ENCODE measurements at places on chromosomes 7 and 10.
A peak's percentile ranks its signal among the peaks of the same experiment; 100 is the strongest.

- DNase-seq: no peak
Measured at GRCh38 chr7:36082910-36083309, 70.1 kb upstream of the EEPD1 start.

GRCh38 chr7:145036604-145037405 lies 201.0 kb upstream of the TPK1 start:
- DNase-seq: no peak

GRCh38 chr7:17021205-17021604 lies 139.4 kb upstream of the AGR3 start:
- DNase-seq: no peak

GRCh38 chr10:131591936-131592335 lies 280.4 kb upstream of the TCERG1L start:
- no peak for DNase-seq

DNA sequence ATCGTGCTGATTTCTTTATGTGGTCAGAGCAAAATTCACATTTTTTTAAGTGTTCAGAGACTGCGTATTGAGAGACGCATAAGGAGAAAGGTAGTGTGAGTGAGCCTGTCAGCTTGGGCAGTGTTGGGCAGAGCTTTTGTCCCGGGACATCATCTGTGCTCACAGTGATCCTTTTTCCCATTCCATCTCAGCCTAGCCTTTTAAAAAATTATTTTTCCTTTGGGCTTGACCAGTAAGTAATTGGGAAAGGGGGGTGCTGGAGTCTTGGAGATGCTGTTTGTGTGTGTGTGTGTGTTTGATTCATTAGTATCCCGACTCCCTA lies 1.5 kb downstream of the NRF1 start:
- DNase-seq: no peak

DNA sequence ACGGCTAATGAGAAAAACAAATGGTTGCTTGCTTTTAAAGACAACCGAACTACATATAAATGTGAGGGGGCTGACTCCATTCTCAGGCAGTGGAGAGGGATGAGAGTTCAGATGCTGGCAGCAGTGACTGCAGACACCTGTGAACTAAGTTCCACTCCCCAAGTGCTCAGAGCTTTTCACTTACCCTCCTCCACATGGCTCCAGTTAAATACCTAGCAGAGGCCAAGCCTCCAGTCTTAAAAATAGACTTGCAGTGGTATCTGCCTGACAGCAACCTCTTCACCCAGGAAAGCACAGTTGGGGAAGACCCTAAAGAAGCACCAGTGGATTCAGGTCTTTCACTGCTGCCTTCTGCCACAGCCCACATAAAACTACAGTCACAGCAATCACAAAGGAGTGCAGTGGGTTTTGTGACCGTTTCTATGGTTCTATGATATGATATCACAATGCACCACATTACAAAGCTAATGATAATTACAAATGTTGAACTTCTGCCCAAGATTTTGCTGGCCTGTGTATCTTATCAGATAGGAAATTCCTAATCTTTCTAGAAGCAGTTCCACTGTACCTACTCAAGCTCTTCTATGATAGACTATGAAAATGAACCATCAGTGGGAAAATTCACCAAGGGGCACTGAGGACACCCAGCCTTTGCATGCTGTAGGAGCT lies 3.3 kb upstream of the ABLIM1 start:
- no peak for DNase-seq

DNA sequence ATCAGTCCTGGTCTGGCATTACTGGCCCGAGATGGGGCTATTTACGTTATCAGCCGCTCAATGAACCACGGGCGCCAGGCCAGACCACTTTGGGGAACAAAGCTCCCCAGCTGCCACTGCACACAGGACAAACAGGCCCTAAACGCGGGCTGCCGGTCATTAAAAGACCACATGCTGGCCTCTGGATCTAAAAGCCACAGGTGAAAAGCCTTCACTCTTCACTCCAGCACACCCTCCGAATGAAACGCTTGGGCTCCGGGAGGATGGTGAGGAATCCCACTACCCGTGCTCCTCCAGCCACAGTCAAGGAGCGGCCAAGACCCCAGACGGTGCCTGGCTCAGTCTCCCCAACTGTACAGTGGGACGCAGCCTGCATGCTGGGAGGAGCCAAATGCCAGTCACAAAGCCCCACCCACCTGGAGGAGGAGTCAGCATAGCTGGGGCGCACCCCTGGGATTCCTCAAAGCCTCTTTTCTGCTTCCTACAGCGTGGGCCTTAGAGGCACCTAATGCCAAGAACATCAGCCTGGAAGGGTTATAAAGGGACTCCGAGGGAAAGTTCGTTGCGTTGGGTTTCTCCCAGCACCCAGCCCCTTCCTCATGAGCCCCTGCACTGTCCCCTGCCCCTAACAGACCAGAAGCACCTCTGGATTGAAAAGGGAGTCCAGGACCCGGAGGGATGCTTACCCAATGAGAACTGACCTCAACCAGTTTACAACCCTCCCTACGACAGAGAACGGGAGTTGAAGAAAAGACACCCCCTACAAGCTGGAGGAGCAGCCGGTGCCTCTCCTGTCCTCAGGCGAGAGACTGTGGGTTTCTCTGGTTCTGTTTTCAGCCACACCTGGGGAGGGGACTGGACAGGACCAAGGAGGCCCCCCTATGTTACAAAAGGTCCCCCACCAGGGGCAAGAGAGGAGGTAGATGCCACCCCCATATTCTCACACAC lies 4.7 kb downstream of the PDGFA start:
- no peak for DNase-seq

- no peak for DNase-seq
Measured at GRCh38 chr10:44511601-44512000, 126.7 kb upstream of the CXCL12 start.

GRCh38 chr10:70541736-70542564 lies 60.6 kb downstream of the PRF1 start:
- no peak for DNase-seq

DNA sequence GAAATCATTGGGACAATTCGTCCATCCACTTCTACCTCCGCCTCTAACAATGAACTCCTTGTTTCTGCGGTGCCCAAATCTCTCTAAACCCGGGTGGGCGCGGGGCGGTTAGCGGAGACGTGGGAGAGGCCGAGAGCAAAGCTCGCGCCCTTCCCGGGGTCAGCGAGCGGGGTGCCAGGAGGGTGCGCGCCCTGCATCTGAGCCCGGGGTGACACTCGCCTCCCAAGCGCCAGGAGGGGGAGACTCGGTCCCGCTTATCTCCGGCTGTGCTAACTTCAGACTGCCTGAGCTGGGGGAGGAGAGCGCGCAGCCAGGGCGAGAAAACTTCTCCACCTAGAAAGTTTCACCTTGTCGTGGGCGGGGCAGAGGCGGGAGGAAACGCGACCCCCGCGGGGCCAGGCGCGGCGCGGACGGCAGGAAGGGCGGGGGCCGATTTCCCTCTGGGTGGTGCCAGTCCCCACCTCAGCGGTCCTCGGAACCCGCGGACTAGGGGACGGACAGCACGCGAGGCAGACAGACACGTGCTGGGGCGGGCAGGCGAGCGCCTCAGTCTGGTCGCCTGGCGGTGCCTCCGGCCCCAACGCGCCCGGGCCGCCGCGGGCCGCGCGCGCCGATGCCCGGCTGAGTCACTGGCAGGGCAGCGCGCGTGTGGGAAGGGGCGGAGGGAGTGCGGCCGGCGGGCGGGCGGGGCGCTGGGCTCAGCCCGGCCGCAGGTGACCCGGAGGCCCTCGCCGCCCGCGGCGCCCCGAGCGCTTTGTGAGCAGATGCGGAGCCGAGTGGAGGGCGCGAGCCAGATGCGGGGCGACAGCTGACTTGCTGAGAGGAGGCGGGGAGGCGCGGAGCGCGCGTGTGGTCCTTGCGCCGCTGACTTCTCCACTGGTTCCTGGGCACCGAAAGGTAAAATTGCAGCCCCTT lies at the start of gene MET:
Gene MET (plus strand): TSS at position 516 of the 915 bp plus-strand sequence. CDS start 26,889 bp downstream, outside the sequence.
- DNase-seq: peak; percentile 41

DNA sequence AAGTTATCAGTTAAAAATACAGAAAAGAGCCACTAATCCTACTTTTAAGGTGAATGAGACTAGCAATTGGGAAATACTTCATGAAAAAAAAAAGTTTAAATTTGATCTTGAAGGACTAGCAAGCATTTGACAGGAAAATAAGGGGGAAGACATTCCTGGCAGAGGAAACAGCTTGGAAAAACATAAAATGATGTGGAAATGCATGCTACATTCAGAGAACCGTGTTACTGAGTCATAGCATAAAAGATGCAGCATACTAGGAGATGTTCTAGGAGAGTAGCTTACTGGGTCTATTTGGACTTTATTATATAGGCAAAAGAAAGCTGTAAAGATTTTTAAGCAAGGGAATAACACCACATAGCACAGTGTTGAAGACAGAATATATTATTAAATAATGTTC lies 108.6 kb upstream of the COL1A2 start:
- DNase-seq: no peak

- no peak for DNase-seq
Measured at GRCh38 chr10:33224251-33224965, 110.1 kb downstream of the NRP1 start.

GRCh38 chr7:50363327-50364060 lies 59.0 kb downstream of the IKZF1 start:
- peak; percentile 62 for DNase-seq

- no peak for DNase-seq
Measured at GRCh38 chr10:1724921-1725488, 12.3 kb downstream of the ADARB2 start.

- no peak for DNase-seq
Measured at GRCh38 chr7:11613292-11613930, 218.6 kb downstream of the THSD7A start.

DNA sequence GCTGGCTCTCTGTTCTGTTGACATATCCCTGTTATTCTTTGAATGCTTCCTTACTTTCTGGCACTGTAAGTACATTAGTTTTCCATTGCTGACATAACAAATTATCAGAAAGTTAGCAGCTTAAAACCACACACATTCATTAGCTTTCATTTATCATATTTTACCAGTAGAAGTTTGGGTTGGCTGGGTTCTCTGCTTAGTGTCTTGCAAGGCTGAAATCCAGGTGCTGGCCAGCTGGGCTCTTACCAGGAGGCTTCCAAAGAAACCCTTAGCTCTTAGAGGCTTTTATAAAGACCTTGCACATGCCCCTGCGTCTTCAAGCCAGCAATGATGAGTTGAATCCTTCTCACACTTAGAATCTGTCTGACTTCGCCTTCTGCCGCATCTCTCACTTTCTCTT lies 160.6 kb downstream of the MLLT10 start:
- DNase-seq: no peak

DNA sequence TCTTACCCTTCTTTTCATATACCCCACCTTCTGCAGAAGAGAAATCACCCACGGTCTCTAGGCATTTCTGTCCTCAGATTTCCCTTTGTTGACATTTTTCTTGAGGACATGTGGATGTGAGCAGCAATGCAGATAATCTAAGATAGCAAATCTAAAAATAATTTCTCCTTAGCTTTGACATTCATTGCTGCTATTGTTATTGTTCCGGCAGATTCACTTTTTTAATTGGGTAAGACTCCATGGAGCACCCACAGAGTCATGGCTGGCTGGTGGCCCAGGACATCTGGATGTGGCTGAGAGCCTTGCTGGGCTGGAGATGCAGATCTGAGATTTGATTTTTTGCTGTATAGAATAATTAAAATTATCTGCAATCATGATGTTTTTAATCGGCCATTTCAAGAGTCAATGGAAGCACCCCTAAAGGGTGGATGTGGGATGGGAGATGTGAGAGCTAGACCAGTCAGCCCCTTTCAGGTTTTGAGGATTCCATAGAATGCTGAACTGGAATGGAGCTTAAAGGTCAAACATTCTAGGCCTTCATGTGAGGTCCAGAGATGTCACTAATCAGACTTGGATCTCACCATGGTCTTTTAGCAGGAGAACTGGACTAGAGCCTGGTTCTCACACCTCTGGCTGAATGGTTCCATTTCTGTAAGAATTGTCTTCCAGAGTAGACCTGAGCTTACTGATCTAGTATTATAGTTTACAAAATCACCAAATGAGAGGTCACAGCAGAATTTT lies 37.5 kb downstream of the TAS2R41 start:
- no peak for DNase-seq

GRCh38 chr10:98997596-98997995 lies 238.1 kb downstream of the HPSE2 start:
- no peak for DNase-seq

GRCh38 chr10:44390585-44391072 lies 5.7 kb upstream of the CXCL12 start:
- no peak for DNase-seq

DNA sequence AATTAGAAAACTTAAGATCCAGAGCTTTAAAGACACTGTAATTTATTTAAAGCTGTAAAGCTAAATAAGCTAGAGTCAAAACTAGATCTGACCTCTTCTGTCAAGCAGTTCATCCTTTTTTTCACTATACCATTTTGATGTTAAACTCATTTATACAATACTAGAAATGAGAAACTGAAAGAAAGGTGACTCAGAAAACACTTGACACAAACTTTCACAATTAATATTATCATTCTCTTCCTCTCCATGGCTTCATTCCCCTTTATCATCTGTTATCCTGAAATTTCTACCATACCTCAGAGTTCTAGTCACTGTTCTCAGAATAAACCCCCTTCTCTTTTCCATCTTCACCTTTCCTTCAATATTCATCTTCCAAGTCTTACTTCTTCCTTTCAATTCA lies 1.3 kb downstream of the FIGNL1 start:
- DNase-seq: no peak

- DNase-seq: no peak
Measured at GRCh38 chr10:82256275-82256674, 381.3 kb downstream of the NRG3 start.

DNA sequence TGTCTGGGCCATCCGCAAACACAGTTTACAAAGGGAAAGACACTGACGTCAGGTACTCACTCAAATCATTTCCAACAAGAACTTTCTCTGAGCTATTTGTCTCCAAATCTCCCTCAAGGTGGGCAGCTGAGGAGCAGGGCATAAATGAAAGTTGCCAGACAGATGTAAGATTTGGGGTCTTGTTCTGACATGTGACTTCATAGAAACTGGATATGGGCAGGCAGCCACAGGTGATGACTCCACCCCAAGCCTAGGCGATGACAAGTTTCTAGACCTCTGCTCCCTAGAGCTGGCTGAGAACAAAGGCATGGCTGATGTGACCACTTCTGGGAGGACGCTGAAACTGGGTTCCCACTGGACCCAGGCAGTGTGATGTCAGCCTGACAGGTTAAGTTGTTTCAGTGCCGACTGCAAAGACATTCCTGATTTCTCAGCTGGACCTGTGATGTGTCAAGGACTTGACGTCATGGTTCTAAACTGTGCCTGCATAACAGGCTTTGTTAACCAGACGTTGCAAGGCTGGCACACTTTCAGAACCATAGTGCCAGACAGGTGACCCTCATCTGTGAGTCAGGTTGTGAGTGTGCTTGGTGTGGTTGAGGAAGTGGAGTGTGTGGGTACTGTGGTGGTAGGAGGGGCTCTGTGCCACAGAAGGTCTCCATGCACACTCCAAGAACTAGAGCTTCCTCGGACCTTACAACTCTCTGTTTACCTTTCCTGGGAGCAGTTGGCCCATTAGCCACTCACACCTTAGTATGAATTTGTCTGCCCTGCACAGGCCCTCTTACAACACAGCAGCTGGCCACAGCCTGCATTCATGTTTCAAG lies 39.9 kb upstream of the EBF3 start:
- DNase-seq: no peak

- no peak for DNase-seq
Measured at GRCh38 chr10:95240811-95241210, 46.8 kb downstream of the ACSM6 start.

All from CD4-positive, alpha-beta T cell treated with Interleukin-15 for 1 hour (primary cell).